Activated CD4-positive, alpha-beta T cell treated with anti-CD3 and anti-CD28 coated beads, Interleukin-2, amount 10 ng/mL, durations not matched to agents 7 days and 5 days (primary cell): ENCODE measurements at places on chromosomes 5 and 9.

GRCh38 chr9:108434036-108434435 is 421.8 kb downstream of the ACTL7B start:
- no peak for DNase-seq

DNA sequence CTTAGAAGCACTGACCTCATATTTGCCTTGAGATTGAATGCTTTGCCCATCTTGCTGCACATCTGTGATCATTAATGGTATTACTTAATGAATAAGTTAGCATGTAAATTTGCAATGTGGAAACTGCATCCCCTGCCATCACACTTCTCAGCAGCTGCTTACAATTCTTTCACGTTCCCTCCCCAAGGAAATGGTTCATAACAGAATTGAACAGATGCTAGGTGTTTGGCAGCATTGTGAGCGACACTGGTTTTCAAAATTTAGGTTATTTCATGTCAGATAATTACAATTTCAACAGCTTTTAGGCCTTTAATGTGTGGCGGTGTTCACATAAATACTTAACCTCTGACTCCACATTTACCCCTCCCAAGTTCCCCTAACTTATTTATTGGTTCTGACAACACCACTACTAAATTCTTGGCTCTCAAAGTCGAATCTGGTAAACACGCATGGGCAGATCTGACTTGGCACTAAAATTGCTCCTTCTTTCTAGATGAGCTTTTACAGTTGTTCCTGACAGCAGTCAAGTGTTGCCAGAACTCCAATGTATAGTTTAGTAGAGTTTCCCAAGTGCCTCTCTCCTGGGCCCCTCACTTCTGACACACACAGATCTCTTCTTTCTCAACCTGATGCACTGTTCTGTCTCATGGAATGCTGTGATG is 46.8 kb downstream of the SLC1A3 start:
- DNase-seq, result no peak

DNA sequence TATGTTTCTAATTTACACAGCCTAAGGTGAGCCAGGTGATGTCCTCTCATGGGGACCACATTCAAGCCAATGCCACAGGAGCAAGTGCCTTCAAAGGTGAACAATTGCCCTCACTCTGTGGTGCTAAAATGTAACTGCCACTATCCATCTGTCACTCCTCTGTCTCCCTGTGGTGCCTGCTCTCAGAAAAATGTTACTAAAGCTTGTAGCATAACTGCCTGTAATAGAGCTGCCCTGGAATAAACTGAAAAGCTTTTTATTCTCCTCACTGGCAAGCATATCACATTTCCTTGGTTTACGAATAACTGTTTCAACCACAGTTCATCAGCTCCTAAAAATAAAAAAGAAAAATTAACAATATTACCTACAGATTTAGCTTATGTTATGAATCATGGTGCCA is 142.4 kb downstream of the ST8SIA4 start:
- DNase-seq, result no peak

GRCh38 chr5:104048231-104048630 is 485.6 kb upstream of the NUDT12 start:
- no peak for DNase-seq

- no peak for DNase-seq
Observed at GRCh38 chr5:154174091-154174490, 16.4 kb upstream of the GALNT10 start.

DNA sequence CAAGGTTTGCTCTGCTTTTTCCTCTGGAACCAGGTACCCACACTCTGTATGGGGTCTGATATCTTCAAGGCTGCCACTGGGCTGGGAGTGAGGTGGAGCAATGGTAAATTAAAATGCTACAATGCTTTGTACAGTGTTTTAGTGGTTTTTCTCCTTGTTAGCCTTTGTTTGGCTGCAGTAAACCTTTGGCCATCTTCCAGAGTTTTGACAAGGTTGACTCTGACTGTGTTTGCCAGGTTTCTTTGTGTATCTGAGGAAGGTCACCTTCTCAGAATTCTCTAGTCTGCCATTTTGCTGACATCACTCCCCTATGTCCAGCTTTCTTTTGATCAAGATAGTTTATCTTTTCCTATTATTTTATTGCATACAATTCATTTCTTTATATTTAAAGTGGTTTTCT is 11.2 kb downstream of the SPATA31D1 start:
- DNase-seq, result no peak

GRCh38 chr5:59003641-59004040 is 420.8 kb downstream of the RAB3C start:
- no peak for DNase-seq

- DNase-seq, result no peak
Observed at GRCh38 chr9:6123416-6123815, 92.2 kb upstream of the IL33 start.

GRCh38 chr5:10595293-10595671 is 31.4 kb downstream of the ANKRD33B start:
- no peak for DNase-seq
